ENCODE measurements at places on chromosomes 7 and 10. TPM values are rescaled to one million over a fixed set of nuclear protein-coding genes. Genes with fewer than 3 reads are reported as not detected.

GRCh38 chr7:41709621-41710020, 6.7 kb upstream of the INHBA start:
- no peak for DNase-seq

GRCh38 chr7:43130347-43130746, 17.9 kb downstream of the HECW1 start:
- no peak for DNase-seq

- no peak for DNase-seq
Observed at GRCh38 chr7:149321978-149322541, 60.1 kb downstream of the ZNF783 start.

The PYROXD2 gene
- 21.1 TPM for total RNA-seq

The CFAP70 gene
- total RNA-seq: 7.6 TPM

The CYP3A7 gene
- total RNA-seq: 1.5 TPM
